Memory B cell (primary cell): ENCODE measurements at places on chromosomes 6 and 20.

DNA sequence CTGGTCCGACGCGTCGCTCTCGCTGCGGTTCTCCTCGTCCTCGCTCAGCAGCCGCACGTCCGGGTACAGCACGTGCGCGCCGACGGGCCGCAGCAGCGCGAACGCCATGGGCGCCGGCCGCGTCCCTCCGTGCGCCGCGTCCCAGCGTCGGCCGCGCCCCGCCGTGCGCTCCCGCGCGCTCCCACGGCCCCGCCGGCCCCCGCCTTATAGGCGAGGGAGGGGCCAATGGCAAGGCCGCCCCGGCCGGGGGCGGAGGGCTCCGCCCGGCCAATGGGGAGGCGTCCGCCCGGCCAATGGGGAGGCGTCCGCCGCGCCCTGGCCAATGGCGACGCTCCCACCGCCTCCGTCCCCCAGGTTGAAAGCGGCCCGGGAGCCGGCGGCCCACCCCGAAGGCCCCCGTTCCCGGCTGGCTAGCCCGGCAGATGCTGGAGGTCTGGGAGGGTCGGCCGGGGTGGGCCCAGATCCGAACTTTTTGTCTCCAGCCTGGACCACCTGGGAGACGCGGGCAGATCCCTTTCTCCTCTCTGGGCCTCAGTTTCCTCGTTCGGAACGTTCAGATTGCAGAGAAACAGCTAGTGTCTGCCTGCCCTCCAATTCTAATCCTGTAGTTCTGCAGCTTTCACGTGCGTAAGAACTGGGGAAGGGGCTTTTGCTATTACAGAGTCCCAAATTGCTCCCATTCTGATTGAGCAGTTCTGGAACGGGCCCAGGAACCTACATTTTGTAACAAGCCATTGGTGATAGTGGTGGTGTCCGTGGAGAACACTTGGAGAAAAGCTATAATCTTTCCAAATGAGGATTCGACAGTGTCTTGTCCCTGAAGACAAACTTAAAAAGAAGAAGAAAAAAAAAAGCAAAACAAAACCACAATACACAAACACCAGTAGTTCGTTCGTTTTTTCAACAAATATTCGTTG lies at the start of gene TCF15:
TSS of gene TCF15 (minus strand) at position 180 of the 917 bp plus-strand sequence. CDS start at position 108, 72 bp downstream.
- peaks cover 26% of the 10 kb centered on the region for H3K27me3 ChIP-seq
- H3K27ac ChIP-seq: no peak within 1 kb of the TSS
- no peaks in the 10 kb centered on the region for H3K4me1 ChIP-seq
- no peak within 1 kb of the TSS for H3K4me3 ChIP-seq
- H3K36me3 ChIP-seq: no peaks in the 10 kb centered on the region
- DNase-seq: no peak

GRCh38 chr6:126069449-126069848 lies 83.1 kb downstream of the TRMT11 start:
- no peaks in the 10 kb centered on the region for H3K4me1 ChIP-seq
- no peak for DNase-seq
- H3K4me3 ChIP-seq: no peak overlapping the region
- H3K36me3 ChIP-seq: peaks cover 12% of the 10 kb centered on the region
- no peaks in the 10 kb centered on the region for H3K27me3 ChIP-seq

DNA sequence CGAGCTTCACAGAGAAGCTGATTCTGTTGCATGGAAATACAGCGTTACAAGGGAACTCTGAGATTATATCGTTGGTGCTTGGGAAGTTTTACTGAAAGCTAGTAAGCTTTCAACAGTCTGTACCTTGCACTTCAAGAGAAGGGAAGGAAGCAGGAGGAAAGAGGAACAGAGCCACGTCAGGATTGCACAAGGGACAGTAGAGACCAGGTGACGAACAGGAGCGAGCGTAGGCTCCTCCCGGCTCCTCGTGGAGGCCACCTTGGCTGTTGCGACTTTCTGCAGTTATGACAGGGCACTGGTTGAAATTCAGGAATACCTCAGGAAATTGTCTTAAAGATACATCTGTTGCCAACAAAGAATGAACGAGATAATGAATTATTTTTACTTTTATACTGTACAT lies 18.8 kb downstream of the RTF2 start:
- H3K36me3 ChIP-seq: peaks cover 47% of the 10 kb centered on the region
- no peak overlapping the region for H3K4me3 ChIP-seq

GRCh38 chr20:58854638-58855471 lies 2.3 kb downstream of the GNAS start:
- H3K36me3 ChIP-seq: no peaks in the 10 kb centered on the region
- peaks cover 20% of the 10 kb centered on the region for H3K4me1 ChIP-seq
- DNase-seq: no peak
- peaks cover 14% of the 10 kb centered on the region for H3K27me3 ChIP-seq
- H3K4me3 ChIP-seq: peak overlapping the region; percentile 34

GRCh38 chr6:169897601-169898358 lies 146.4 kb downstream of the ERMARD start:
- H3K36me3 ChIP-seq: peaks cover 8% of the 10 kb centered on the region
- H3K27me3 ChIP-seq: peaks cover 29% of the 10 kb centered on the region
- no peak overlapping the region for H3K4me3 ChIP-seq
- H3K4me1 ChIP-seq: peaks cover 3% of the 10 kb centered on the region
- no peak overlapping the region for H3K27ac ChIP-seq
- no peak for DNase-seq

- no peak for DNase-seq
- H3K27me3 ChIP-seq: peaks cover 1% of the 10 kb centered on the region
- H3K4me1 ChIP-seq: no peaks in the 10 kb centered on the region
- no peaks in the 10 kb centered on the region for H3K36me3 ChIP-seq
- H3K4me3 ChIP-seq: no peak overlapping the region
- no peak overlapping the region for H3K27ac ChIP-seq
These were observed 88.0 kb downstream of the PTPRK start for GRCh38 chr6:128432394-128432793.

GRCh38 chr6:102581378-102582124 lies 1188.0 kb downstream of the GRIK2 start:
- no peak for DNase-seq
- no peak overlapping the region for H3K4me3 ChIP-seq
- no peak overlapping the region for H3K27ac ChIP-seq
- H3K27me3 ChIP-seq: no peaks in the 10 kb centered on the region
- no peaks in the 10 kb centered on the region for H3K4me1 ChIP-seq
- H3K36me3 ChIP-seq: no peaks in the 10 kb centered on the region

DNA sequence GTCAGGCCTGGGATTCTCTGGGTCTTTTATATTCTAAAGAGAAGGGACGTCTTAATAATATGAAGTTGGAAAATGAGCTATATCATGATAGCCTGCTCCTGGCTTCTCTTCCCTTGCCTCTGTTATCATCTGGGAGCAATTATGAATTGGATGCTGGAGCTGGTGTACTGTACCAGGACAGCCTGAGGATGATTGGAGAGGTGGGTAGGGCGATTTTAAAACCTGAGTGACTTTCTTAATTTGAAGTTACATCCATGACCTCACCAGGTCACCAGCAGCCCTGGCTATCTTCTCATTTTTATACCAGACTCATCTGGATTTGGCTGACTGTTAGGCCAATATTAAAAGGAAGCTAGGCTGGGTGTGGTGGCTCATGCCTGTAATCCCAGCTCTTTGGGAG lies 317.6 kb downstream of the CLIC5 start:
- no peaks in the 10 kb centered on the region for H3K27me3 ChIP-seq
- peaks cover 6% of the 10 kb centered on the region for H3K4me1 ChIP-seq
- no peaks in the 10 kb centered on the region for H3K36me3 ChIP-seq
- H3K4me3 ChIP-seq: no peak overlapping the region

DNA sequence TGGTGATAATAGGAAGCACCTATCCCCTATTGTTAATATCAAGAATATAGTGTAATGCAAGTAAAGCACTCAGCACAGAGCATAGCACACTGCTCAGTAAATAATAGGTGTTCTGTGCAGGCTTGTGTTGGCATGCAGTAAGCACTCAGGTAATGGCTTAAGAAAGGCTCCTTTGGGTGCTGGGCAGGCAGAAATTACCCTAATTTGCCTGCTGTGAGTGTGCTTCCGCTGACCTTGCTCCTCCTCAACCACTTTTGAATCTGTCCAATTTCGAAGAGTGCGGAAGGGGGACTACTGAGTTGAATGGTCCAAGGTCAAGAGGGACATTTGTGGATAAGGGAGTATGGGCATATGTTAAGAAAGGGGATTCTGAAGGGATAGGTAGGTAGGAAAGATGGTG lies 15.4 kb downstream of the SRSF3 start:
- no peaks in the 10 kb centered on the region for H3K27me3 ChIP-seq
- peaks cover 34% of the 10 kb centered on the region for H3K36me3 ChIP-seq

DNA sequence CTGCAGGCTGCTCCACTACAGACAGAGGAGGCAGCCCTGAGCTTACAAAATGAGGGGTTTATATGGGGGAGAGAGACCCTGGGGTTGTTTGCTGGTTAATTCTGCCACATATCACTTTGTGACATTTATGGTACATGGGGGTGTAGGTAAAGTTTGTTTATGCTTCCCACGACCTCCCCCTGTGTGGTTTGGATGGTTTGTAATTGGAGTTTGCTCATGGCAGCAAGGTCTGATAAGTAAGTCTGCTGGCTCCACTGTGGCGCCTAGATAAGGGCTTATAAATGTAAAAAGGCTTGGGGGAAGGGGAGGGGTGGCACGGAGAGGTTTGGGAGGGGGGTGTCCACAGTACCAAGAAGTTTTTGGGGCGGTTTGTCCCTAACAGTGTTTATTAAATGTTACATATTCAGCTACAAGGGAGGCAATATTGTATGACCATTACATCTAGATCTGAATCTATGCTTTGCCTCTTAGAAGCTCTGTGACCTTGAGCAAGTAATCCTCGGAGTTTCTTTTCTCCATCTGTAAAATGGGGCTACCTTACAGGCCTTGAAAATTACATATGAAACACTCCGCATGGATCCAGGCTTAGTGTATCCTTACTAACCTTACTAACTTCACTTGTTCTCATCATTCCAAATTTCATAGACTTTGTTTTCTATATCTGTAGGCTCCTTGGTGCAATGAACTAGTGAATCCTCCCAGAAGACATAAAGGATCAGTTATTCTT lies 204.8 kb upstream of the NOX3 start:
- no peaks in the 10 kb centered on the region for H3K4me1 ChIP-seq
- H3K27me3 ChIP-seq: peaks cover 3% of the 10 kb centered on the region
- no peaks in the 10 kb centered on the region for H3K36me3 ChIP-seq
- DNase-seq: no peak
- no peak overlapping the region for H3K4me3 ChIP-seq

- H3K27ac ChIP-seq: no peak overlapping the region
- H3K4me3 ChIP-seq: no peak overlapping the region
- no peak for DNase-seq
- peaks cover 7% of the 10 kb centered on the region for H3K36me3 ChIP-seq
- no peaks in the 10 kb centered on the region for H3K4me1 ChIP-seq
- no peaks in the 10 kb centered on the region for H3K27me3 ChIP-seq
These were observed 292.5 kb downstream of the PRKN start for GRCh38 chr6:162435071-162435470.

GRCh38 chr6:49070411-49070810 lies 392.6 kb downstream of the MMUT start:
- H3K27ac ChIP-seq: no peak overlapping the region
- H3K4me3 ChIP-seq: no peak overlapping the region
- no peaks in the 10 kb centered on the region for H3K27me3 ChIP-seq
- H3K4me1 ChIP-seq: no peaks in the 10 kb centered on the region
- H3K36me3 ChIP-seq: no peaks in the 10 kb centered on the region

- H3K27me3 ChIP-seq: peaks cover 7% of the 10 kb centered on the region
- no peak overlapping the region for H3K4me3 ChIP-seq
- no peak for DNase-seq
- H3K4me1 ChIP-seq: no peaks in the 10 kb centered on the region
- no peaks in the 10 kb centered on the region for H3K36me3 ChIP-seq
These were observed 171.5 kb downstream of the PHF3 start for GRCh38 chr6:63807056-63807455.

GRCh38 chr20:48267860-48268633 lies 482.8 kb upstream of the SULF2 start:
- no peak for DNase-seq
- H3K27me3 ChIP-seq: peaks cover 4% of the 10 kb centered on the region
- no peak overlapping the region for H3K27ac ChIP-seq
- H3K4me1 ChIP-seq: no peaks in the 10 kb centered on the region
- H3K4me3 ChIP-seq: no peak overlapping the region
- peaks cover 1% of the 10 kb centered on the region for H3K36me3 ChIP-seq

- no peak overlapping the region for H3K27ac ChIP-seq
- H3K4me1 ChIP-seq: no peaks in the 10 kb centered on the region
- no peaks in the 10 kb centered on the region for H3K36me3 ChIP-seq
- H3K4me3 ChIP-seq: no peak overlapping the region
- no peak for DNase-seq
These were observed 36.5 kb downstream of the ATP9A start for GRCh38 chr20:51731731-51732095.

- no peak overlapping the region for H3K4me3 ChIP-seq
- no peaks in the 10 kb centered on the region for H3K27me3 ChIP-seq
- H3K4me1 ChIP-seq: peaks cover 3% of the 10 kb centered on the region
These were observed 2.9 kb downstream of the MPC1 start for GRCh38 chr6:166379800-166380199.

GRCh38 chr20:36989797-36990196 lies 38.3 kb upstream of the SAMHD1 start:
- no peak overlapping the region for H3K4me3 ChIP-seq
- H3K36me3 ChIP-seq: peaks cover 16% of the 10 kb centered on the region
- peaks cover 6% of the 10 kb centered on the region for H3K4me1 ChIP-seq
- no peak for DNase-seq
- no peak overlapping the region for H3K27ac ChIP-seq

DNA sequence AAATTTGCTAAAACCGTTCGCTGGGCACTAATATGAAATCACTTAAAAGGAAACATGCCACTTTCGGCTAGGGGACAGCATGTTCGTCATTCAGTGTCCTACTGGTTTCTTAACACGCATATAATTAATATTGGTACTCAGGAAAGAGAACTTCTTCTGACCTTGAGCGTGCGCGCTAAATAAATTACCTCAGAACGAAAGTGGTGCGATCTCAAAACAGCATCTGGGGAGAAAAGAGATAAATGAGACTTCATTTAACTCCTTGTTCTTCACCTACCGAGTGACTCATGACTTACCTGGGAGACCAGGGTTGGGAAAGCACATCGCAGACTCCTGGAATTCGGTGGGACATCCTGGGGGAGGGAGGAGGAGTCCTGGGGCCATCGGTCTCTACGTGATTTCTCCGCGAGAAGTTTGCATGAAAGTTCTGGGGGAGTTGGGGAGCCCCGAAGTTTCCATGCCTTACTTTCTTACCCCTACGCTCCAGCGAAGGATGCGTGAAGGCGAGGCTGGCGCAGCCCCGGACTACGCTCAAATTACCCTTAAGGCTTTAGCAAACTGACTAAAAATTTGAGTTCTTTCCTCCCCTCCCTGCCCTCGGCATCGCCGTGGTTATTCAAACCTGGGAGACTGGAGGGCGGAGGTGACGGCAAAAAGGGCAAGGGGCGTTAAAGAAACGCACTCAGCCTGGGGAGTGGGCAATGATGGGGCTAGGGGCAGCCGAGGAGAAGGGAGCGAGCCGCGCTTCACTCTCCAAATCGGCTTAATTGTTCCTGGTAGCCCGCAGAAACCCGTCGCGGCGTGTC lies 1.1 kb upstream of the BEND6 start:
- H3K36me3 ChIP-seq: peaks cover 1% of the 10 kb centered on the region
- DNase-seq: no peak
- H3K4me1 ChIP-seq: peaks cover 12% of the 10 kb centered on the region
- H3K27ac ChIP-seq: no peak overlapping the region

GRCh38 chr6:163098827-163099479 lies 315.6 kb upstream of the QKI start:
- no peak for DNase-seq
- no peaks in the 10 kb centered on the region for H3K27me3 ChIP-seq
- no peak overlapping the region for H3K4me3 ChIP-seq
- H3K36me3 ChIP-seq: no peaks in the 10 kb centered on the region

- peaks cover 27% of the 10 kb centered on the region for H3K4me1 ChIP-seq
- H3K4me3 ChIP-seq: peak overlapping the region; percentile 74
- no peak for DNase-seq
- H3K27ac ChIP-seq: peak overlapping the region; percentile 86
- H3K27me3 ChIP-seq: no peaks in the 10 kb centered on the region
- H3K36me3 ChIP-seq: peaks cover 6% of the 10 kb centered on the region
These were observed 112.1 kb downstream of the WDR27 start for GRCh38 chr6:169589699-169590257.
